ENCODE measurements at places on chromosomes 6 and 20.

GRCh38 chr6:282867-283416 is 9.3 kb upstream of the DUSP22 start:
- no peak for DNase-seq

- no peak for DNase-seq
Measured at GRCh38 chr6:29504961-29505360, 17.2 kb upstream of the MAS1L start.

- DNase-seq = no peak
Measured at GRCh38 chr20:61619751-61620150, 367.7 kb downstream of the CDH4 start.

GRCh38 chr20:49361862-49362660 is 84.2 kb upstream of the ZNFX1 start:
- no peak for DNase-seq

- DNase-seq = peak; percentile 40
Measured at GRCh38 chr20:44572551-44573500, 9.6 kb upstream of the PKIG start.

DNA sequence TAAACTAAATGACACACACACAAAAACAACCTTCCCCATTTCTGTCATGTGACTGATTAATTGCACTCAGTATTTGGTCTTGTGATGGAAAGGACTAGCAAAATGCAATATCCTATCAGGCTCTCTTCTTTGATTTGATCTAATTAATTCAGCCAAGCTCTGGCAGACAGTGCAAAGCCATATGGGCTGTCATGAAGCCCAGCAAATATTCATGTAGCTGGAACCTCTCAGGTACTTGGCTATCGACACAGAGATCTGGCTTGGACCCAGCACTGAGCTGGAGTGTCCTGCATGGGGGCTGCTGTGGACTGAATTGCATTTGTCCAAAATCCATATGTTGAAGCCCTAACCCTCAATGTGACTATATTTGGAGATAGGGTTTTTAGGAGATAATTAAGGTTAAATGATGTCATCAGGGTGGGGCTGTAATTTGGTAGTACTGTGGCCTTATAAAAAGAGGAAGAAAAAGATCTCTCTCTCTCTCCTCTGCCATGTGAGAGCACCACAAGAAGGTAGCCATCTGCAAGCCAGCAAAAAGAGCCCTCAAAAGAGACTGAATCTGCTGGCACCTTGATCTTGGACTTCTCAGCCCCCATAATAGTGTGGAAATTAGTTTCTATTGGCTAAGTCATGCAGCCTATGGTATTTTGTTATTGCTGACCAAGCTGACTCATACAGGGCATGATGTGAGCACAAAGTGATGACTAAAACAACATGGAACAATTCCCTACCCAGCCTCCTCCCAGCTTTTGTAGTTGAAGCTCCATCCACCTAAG is 77.1 kb downstream of the STMND1 start:
- no peak for DNase-seq

GRCh38 chr6:116578335-116578734 is 7.0 kb downstream of the RWDD1 start:
- DNase-seq = no peak

GRCh38 chr6:23177806-23178205 is 608.4 kb downstream of the HDGFL1 start:
- no peak for DNase-seq

- no peak for DNase-seq
Measured at GRCh38 chr6:163380216-163380615, 34.3 kb upstream of the QKI start.

DNA sequence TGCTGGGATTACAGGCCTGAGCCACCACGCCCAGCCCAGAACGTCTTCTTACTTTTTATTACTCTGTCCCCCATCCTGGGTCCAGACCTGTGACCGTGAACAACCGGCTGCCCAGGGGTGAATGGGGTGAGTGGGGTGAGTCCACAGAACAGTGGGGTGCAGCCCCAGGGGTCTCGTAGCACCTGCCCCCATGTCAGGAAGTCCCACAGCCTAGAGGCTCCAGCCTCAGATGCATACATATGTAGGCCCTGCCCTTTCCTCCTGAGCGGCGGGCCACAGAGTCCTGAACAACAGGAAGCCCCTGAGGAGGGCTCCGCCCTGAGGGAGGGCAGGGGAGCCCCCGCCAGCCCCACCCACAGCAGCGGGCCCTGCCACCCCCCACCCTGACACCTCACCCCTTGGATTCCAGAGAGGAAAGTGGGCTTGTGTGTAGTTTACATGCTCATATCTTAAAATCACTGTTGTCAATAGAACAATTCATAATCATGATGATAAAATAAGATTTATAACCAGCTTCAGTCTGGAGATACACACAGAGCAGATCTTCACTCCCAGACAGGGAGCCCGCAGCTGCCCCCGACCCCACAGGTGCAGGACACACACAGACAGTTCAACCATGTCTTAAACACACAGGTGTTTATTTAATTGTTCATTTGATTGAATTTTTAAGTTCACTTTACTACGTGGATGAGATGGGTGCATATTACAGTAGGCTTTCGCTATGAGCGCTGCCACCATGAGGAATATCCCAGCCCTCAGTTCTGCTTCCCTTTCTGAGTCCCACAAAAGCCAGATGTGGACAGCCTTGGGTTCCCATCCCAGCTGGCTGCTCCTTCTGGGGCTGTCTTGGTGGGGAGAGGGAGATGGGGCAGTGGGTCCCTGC is 12.4 kb upstream of the GMEB2 start:
- DNase-seq = no peak

DNA sequence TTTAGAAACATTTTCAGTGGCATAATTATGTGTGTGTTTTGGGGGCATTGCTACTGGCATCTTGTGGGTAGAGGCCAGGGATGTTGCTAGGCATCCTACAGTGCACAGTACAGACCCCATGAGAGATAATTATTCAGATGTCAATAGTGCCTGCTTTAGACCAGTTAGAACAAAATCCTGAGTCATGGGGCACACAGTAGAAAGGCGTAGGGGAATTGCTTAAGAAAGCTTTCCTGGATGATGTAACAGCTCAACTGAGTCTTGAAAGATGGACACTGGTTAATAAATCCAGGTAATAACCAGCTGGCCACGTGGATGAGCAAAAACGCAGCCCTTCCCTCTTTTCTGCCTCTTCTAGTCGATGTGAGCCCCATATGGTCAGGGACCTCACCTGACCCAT is 51.1 kb downstream of the KCNB1 start:
- DNase-seq = no peak

GRCh38 chr20:59159493-59160376 is 3.9 kb upstream of the ZNF831 start:
- DNase-seq = no peak

DNA sequence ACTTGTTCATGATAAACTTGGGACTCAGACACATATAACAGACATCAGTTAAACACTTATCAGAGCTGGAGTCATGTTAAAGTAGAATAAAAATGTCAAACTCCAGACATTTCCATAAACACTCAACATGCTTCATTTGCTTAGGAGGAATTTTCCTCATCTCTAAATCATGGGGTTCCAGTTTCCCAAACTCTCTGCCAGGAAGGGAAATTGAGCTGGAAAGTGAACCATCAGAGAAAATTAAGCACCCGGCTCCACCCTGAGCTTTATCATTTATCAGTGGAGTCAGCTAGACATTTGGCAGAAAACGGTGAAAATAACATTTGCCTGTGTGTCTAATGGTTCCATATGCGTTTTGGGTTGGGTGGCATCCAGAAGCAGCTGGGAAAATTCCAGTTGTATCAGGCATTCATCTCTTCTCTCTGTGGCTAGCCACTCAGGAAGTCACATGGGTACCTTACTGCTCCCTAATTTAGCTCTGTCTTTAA is 25.3 kb upstream of the ZNFX1 start:
- DNase-seq = no peak

- DNase-seq = no peak
Measured at GRCh38 chr20:40718982-40719729, 30.1 kb upstream of the MAFB start.

GRCh38 chr6:126628125-126628524 is 288.2 kb downstream of the CENPW start:
- peak; percentile 59 for DNase-seq

DNA sequence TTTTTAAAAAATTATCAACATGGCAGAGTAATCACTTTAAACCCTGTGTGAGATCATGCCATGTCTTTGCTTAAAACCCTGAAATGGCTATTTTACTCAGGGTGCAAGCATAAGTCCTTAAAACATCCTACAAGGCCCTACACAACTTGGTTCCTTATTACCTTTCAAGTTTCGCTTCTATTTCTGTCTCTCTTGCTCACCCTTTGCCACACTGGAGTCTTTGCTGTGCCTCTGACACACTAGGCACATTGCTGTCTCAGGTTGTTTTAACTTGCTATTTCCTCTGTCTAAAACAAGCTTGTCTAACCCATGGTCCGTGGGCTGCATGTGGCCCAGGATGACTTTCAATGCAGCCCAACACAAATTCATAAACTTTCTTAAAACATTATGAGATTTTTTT is 55.6 kb downstream of the KIAA0408 start:
- DNase-seq = no peak

GRCh38 chr6:111483736-111484632 is 966 bp upstream of the REV3L start:
- DNase-seq = peak; percentile 97

DNA sequence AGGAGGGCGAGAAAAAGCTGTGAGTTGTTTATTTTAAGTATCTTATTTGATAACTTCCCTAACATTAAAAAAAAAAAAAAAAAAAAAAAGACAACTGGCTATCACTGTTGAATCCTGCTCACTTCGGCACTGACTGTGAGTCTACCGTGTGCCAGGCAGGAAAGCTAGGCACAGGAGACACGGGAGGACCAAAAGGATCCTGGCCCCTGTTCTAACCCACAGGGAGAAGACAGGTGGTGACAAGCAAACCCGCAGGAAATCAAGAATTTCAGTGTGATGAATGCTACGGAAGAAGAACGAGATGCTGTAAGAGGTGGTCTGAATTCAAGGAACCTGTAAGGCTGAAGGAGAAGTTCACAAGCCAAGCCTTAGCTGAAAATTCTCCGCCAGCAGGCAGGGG is 94.7 kb upstream of the NFATC2 start:
- DNase-seq = no peak

- DNase-seq = no peak
Measured at GRCh38 chr6:24329022-24329421, 28.8 kb downstream of the DCDC2 start.

DNA sequence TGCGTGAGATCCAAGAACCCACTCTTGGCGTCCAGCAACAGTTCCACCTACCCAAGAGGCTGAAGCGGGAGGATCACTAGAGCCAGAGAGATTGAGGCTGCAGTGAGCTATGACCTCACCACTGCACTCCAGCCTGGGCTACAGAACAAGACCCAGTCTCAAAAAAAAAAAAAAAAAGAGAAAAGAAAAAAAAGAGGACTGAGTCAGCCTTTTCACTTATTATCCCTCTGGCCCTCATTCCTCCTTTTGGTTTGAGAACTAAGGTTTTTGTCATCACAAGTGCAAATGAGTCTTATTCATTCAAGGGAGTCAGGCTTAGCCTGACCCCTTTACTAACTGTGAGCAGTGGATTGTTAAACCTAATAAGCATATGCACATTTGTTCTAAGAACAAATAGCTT is 37.9 kb upstream of the JARID2 start:
- DNase-seq = no peak

GRCh38 chr6:134546962-134547645 is 229.2 kb upstream of the SGK1 start:
- no peak for DNase-seq

GRCh38 chr20:1862663-1863053 is 32.5 kb upstream of the SIRPA start:
- DNase-seq = no peak

GRCh38 chr6:151436802-151437201 is 15.1 kb downstream of the RMND1 start:
- DNase-seq = no peak

GRCh38 chr20:18180815-18181214 is 43.2 kb downstream of the KAT14 start:
- no peak for DNase-seq

GRCh38 chr6:71468841-71469700 is 180.5 kb downstream of the OGFRL1 start:
- no peak for DNase-seq

DNA sequence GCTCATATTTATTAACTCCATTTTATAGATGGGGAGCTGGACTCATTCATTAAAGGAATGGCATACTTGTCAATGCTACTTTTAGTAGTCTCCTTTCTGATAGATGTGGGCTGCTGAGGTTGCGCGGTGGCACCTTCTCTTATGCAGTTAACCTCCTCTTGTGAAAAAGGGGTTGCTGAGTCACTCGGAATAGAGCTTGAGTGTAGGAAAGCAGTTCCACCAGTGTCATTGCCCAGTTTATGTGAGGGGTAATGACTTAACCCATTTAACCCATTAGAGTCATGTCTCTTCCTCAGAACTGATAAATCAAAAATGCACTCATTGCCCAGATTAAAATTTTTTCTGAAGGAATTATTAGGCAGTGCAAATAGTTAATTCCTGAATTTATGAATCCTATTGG is 6.3 kb downstream of the MAPK14 start:
- DNase-seq = no peak

DNA sequence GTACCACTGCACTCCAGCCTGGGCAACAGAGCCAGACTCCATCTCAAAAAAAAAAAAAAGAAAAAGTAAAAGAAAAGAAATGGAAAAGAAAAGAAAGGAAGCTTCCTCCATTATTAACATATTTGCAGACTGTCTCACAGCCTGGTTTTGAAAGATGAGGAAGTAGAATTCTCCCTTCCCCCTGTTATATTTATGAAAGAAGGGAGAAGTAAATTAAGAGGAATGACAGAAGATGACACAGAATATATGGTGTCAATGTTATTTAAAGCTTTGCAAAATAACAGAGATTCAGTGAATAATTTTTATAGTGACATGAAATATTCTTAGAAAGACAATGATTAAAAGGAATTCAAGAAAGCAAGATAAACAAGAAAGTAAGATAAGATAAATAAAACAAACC is 83.7 kb upstream of the PRSS16 start:
- no peak for DNase-seq

- DNase-seq = no peak
Measured at GRCh38 chr6:163501439-163501838, 86.9 kb downstream of the QKI start.

- DNase-seq = no peak
Measured at GRCh38 chr6:116461331-116461931, at the start of gene CALHM6. TSS of gene CALHM6 (plus strand) at chr6:116461375. CDS start at chr6:116461930, 555 bp downstream.

- DNase-seq = no peak
Measured at GRCh38 chr6:145845557-145845956, 31.0 kb upstream of the FBXO30 start.

DNA sequence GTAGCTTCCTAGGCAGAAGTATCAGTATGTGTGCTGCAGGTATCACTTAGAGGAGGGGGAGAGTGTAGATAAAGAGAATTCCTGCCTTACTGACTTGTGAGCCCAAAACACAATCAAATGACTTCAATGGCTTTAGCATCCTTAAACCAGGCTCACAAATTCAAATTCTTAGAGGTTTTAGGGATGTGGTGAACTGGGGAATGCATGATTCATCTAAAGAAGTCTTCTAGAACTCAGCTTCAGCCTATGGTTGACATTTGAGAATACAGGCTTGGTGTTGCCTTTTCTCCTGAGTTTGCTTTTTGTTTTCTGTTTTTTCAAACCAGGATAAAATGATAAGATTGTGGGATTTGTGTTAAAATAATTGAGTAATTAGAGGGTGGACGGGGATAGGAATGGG is 14.4 kb downstream of the SNRPC start:
- no peak for DNase-seq

Measured in Karpas-422 (cell line).